AG04450 (cell line): ENCODE measurements at places on chromosomes 13 and 19. TPM values are rescaled to one million over a fixed set of nuclear protein-coding genes. Genes with fewer than 3 reads are reported as not detected.

GRCh38 chr13:66322936-66323335, 907.2 kb downstream of the PCDH9 start:
- DNase-seq: no peak

DNA sequence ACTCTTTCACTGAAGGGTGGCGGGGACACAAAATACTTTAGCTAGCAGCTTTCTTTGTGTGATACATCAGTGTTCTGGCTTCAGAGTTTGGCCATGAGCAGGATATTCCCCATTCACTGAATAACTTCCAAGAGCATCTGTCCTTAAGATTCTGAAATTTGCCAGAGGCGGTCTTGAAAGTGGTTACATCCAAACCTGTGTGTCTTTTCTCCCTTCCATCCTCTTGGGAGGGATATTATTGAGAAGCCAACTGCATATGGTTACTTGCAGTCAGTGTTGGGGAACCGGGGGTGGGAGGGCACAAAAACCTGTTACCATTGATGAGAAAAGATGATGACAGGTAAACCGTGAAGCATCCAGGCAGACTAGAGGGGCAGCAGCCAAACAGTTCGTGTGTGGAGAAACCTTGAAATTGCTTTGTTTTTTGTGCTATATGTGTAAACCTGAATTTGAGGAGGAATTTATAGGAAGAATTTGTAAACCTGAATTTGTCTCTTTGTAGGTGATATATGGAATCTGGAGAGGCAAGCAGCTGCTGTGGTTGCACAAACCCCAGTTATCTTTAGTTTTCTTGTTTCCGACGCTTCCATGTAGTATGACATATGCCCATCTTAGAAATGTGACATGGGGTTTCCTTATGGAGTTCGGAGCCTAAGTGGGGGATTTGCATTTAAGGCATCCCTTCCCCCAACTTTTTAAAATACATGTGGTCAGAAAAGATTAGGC, 104.8 kb downstream of the WDFY2 start:
- DNase-seq: no peak

The CYP2A6 gene
- polyA plus RNA-seq: not detected in 2 replicates

DNA sequence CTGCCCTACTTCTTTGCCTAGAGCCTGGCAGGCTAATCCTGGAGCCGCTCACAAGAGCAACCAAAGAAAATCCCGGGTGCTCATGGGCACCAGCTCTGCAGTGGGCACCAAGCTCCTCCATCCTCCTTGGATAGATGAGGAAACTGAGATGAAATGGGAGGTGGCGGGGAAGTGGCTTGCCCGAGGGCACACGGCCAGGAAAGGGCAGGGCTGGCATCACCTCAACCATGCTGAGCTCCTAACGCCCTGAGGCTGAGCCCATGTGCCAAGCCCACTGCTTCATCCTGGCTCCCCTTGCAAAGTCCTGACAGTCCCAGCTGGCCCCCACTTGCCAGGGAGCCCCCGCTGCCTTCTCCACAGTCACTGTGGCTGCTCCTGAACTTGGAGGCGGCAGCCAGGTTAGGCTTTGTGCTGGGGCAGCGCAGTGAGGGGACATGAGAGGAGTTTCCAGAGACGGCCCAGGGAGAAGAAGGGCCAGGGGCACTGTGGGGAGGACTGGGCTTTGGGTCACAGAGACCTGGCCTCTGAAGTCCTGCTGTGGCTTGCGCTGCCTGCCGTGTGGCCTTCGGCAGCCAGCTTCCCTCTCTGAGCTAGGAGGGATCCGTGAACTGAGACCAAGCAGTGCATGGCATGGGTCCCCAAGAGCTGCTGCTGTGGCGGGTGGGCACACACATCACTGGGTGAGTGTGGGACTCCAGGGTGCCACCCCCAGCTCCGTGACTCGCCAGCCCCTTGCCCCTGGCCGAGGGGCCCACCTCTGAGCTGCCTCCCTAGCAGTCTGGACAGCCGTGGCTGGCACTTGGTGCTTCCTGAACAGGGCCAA, 17.5 kb downstream of the TMED1 start:
- DNase-seq: no peak

The URAD gene
- polyA plus RNA-seq: not detected in 2 replicates

DNA sequence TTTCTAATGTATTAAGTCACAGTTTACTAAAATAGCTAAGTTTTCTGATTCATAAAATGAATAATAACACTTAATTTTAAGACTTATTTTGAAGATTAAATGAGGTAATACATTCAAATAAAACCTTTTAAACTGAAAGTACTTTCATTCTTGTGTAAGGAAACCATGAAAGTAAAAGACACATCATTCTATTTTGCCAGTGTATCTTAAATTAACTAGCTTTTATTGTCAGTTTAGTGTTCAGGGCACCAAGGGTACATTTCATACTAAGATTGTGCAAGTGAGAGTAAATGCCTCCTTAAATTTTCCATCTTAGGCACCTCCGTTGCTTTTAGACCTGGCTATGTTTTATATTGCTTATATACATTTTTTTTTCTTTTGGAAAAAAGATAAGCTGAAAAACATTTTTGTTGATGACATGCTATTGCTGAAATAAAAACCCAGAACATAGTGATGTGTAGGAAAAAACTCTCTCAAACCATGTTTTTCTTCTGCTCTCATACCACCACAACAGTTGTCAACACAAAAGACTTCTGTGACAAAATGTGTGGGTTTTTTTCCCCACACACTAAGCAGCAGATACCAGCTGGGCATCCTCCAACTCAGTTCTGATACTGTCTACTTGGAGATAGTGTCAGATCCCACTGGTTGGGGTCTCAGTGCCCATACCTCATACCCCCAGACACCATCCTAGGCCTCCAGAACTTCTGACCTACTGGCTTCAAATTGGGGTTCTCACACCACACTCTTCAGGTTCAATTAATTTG, 30.7 kb upstream of the LPAR6 start:
- no peak for DNase-seq
